ENCODE measurements at places on chromosomes 5 and 9.

GRCh38 chr5:78162253-78162862, 132.1 kb downstream of the AP3B1 start:
- DNase-seq = no peak

DNA sequence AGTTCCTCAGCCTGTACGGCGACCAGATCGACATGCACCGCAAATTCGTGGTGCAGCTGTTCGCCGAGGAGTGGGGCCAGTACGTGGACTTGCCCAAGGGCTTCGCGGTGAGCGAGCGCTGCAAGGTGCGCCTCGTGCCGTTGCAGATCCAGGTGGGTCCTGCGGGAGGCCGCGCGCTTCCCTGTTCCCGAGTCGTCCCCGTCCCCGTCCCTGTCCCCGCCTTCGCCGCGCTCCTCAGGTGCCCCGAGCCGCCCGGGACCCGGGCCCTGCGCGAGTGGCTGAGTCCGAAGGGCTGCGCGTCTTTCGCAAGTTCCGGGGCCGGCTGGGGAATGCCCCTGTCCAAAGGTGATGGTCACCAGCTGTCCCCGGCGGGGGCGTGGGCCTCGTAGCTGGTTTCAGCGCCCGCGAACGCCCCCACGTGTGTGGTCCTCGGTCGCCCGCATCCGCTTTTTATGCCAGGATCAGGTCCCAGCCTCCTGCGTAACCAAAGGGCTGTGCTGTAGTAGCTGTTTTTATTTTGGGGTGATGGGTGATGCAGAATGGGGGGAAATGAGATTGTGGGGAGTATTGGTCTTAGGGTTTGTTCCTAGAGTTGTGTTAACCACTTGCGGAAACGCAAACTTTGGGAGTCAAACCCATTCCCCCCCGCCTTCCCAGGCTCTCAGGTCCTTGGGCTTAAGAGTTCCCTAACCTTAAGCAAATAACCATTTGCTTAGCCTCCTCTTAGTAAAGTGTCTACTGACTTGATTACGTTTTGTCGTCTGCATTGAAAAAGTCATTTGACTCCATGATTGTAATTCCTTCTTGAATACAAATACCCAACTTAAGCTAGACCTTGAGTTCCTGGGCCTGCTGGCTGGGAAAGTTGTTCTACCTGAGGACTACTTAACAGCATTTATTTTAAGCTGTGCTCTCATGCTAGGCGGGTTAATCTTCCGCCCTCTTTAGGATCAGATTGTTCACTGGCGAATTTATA, 663 bp downstream of the ISOC1 start:
- DNase-seq = no peak

GRCh38 chr5:61320860-61321259, 11.2 kb upstream of the ZSWIM6 start:
- no peak for DNase-seq

- no peak for DNase-seq
Observed at GRCh38 chr5:85453026-85453349, 1068.3 kb upstream of the EDIL3 start.

- DNase-seq = no peak
Observed at GRCh38 chr5:23014266-23014665, 161.1 kb upstream of the CDH12 start.

GRCh38 chr5:17257705-17258273, 40.4 kb downstream of the BASP1 start:
- no peak for DNase-seq

GRCh38 chr9:100375658-100376057, 22.9 kb upstream of the TEX10 start:
- no peak for DNase-seq

DNA sequence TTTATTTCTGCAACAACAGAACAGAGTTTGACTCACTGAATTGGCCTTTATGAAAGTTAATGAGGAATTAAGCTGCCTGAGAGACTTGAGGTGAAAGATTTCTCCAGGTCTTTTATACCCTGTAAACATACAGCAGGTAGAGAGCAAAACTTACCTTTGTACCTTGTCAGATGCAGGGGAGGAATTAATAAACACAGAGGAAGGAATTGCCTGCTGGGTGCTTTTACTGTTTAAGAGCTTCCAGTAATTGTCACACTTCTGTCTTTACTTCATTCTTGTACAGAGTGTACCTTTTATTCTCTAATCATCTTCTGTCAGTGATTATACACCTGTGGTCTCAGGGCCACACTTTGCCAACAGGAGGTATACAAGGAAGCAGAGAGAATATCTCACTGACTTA, 94.0 kb upstream of the GRIN3A start:
- no peak for DNase-seq

DNA sequence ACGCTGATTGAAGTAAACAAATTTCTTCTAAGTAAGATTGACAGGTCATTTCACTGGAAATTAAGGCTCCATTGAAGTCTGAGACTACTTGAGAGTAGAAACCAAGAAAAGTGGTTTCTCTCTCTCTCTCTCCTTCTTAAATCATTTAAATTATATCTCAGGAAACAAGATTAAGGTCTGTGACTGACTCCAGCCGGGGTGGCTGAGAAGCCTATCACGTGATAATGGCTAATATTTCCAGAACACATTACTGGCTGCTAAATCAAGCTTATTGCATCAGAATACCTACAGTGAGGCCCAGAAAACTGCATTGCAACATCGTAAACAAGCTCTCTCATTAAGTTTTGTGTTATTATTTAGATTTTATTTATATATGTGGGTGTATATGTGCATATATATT, 88.4 kb downstream of the PTCD2 start:
- no peak for DNase-seq

DNA sequence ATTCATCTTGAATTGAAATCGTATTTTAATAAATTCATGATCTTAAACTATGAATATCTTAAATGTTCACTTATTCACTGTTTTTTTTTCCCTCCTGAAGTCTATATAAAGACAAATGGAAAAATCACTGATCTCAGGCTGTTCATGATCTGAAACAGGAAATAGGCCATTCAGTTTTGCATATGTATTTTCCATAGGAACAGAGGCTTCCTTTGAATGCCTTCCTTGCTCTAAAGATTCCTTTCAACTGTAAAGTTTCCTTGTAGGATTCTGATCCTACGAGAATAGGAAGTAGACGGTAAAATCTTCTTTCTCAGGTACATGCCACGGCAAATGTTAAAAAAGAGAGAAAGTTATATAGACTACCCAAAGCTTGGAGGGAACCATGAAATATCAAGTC, 194.4 kb upstream of the PPP1R2B start:
- no peak for DNase-seq

DNA sequence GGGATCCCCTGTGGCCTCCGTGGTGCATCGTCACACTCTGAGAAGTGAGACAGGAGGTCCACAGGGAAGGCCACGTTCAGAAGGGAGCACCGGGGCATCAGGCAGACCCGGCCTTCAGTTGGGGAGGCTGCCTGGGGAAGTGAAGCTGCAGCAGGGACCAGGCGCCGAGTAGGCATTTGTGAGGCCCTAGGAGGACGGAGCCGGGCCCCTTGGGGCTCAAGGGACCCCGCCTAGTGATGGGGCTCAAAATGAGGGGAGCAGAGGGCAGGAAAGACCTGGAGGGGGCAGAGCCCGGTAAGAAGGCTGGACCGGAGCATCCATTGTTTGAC, 85.4 kb upstream of the FAM120A start:
- DNase-seq = no peak

- no peak for DNase-seq
Observed at GRCh38 chr9:95088421-95089161, 228.9 kb downstream of the FANCC start.

DNA sequence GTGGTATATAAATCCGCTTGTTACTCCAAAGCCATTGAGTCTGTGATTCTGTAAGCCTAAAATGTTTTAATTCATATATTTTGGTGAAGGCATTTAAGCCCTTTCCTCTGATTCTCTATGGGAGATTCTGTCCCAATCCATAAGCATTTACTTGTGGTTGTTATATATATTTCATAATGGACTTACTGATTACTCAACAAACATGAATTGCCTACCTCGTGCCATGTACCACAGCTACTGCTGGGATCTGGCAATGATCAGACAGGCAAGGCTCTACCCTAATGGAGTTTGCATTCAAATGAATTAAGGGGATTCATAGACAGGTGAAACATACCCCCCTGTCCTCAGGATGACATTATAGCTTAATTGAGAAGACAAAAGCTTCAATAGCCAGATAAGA, 54.5 kb downstream of the C9orf152 start:
- no peak for DNase-seq

- DNase-seq = no peak
Observed at GRCh38 chr5:83172655-83173054, 95.3 kb downstream of the XRCC4 start.

- DNase-seq = no peak
Observed at GRCh38 chr5:89418407-89419085, 535.6 kb upstream of the MEF2C start.

DNA sequence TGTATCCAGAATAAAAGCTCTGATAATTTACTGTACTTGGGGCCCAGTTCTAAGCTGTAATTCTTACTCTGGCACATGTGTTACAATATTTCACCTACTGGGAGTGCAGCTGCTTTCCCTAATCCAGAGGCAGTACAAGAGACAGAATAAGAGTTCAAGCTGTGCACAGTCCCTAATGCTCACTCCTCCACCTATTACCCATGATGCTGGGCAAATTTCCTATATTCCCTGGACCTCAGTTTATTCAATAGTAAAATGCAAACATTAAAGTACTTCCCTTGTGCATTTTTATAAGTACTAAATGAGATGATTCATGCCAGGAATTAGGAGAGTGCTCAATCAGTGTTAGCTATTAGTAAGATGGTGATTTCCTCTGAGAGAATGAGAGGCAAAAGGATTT, 28.0 kb upstream of the TAF11L2 start:
- no peak for DNase-seq
